ENCODE measurements at places on chromosomes 13 and 19. TPM values are rescaled to one million over a fixed set of nuclear protein-coding genes. Genes with fewer than 3 reads are reported as not detected.

Gene TMEM238
- 0.42 TPM for polyA plus RNA-seq

Gene DMKN
- polyA plus RNA-seq: 72.6 TPM

Gene ZFP28
- polyA plus RNA-seq: 12.8 TPM

Gene CPAMD8
- 34.2 TPM for polyA plus RNA-seq

Gene TMEM221
- 2.1 TPM for polyA plus RNA-seq

Gene SWSAP1
- 3.1 TPM for polyA plus RNA-seq

Gene SLAIN1
- polyA plus RNA-seq: 24.1 TPM

DNA sequence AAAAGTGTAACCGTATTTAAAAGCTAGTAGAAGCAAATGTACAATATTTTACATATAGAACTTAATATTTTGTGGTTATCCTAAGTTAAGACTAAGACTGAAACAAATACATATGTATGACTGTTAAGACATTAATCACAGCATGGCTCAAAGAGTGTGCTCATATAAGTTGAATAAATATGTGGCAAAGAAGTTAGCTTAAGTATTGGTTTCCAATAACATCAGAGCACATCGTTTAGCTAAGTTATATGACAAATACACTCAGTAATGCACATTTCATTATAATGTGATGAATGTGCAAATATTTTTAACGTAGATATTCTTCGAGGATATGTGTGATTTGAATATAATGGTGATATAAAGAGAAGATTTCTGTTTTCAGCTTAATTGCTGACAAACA, 253.8 kb downstream of the SLITRK5 start:
- DNase-seq: no peak

- DNase-seq: no peak
These were observed 32.7 kb downstream of the KDM4B start for GRCh38 chr19:5001615-5002014.

DNA sequence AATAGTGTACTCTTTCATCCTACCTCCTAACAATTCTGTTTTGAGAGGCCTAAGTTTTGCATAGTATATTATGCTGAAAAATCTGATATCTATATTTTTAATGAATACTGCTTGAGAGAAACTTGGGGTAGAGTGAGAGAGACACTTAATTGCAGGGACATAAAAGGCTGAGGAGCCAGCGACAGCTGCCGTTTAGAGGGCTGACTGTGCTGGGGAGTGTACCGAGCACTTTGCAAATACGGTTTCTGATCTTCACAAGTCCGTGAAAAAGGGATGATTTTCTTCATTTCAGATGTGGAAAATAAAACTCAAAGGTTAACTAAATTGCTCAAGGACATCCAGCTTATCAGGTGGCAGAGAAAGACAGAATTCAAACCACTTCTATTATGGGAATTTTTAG, 97.4 kb downstream of the CAB39L start:
- DNase-seq: no peak

GRCh38 chr19:24052811-24053210, 34.2 kb upstream of the ZNF254 start:
- no peak for DNase-seq

DNA sequence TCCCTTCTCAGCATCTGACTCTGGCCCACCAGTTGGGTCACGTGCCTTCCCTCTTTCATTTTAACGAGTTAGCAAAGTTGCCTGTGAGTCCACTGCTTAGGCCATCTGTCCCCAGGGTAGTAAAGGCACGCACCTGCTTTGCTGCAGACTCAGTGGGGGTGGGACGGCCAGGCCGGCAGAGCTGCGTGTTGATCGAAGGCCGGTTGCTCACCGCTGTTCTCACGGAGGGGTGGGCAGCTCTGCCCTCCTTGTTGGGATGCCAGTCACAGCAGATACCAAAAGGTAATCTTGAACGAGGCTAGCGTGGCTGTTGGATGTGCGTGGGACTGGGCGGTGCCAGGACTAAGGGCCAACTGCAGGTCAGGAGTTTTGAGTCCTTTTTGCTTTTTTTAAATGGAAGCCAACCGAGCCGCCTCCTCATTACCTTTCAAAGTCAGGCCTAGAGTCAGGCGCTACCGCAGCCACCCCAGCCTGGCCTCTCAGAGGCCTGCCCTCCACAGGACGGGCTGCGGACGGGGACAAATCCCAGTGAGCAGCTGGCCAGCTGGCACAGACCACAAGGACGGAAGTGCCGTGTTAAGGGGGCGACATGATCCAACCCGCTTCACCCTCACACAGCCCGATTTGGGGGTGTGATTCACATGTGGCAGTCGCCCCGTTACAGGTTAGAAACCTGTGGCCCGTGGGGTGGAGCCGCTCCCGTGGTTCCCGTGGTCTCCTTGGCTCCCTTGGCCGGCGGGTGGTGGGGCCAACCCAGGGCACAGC, 20.6 kb downstream of the ADPRHL1 start:
- no peak for DNase-seq

DNA sequence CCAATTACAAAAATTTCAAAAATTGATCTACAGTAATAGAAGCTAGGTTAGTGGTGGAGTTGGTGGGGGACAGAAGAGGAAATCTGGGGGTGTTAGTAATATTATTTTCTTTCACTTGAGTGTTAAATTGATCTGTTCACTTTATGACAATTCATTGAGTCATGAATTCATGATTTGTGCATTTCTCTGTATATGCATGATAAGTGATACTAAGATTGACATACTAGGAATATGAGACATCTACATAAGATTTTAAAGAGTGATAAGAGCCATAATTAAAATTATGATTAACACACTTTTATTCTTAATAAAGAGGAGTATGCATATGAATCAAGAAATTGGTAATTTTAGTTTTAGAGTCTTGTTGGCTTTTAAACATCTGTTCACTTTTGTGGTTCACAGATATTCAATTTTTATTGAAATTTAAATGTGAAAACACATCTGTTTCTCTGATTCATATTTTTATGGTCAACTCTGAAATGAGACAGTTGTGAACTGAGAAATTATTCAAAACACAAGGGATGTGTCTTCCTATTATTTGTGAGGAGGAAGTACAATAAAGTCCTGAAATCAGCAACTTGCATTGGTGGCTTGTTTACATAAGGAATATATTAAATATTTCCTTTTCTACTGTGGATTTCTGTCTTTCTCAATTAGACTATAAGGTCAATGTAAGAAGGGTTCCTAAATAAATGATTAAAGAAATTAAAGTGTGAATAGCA, 196.5 kb downstream of the ITGBL1 start:
- DNase-seq: no peak

- no peak for DNase-seq
These were observed 952.8 kb upstream of the SPRY2 start for GRCh38 chr13:81293594-81294164.

DNA sequence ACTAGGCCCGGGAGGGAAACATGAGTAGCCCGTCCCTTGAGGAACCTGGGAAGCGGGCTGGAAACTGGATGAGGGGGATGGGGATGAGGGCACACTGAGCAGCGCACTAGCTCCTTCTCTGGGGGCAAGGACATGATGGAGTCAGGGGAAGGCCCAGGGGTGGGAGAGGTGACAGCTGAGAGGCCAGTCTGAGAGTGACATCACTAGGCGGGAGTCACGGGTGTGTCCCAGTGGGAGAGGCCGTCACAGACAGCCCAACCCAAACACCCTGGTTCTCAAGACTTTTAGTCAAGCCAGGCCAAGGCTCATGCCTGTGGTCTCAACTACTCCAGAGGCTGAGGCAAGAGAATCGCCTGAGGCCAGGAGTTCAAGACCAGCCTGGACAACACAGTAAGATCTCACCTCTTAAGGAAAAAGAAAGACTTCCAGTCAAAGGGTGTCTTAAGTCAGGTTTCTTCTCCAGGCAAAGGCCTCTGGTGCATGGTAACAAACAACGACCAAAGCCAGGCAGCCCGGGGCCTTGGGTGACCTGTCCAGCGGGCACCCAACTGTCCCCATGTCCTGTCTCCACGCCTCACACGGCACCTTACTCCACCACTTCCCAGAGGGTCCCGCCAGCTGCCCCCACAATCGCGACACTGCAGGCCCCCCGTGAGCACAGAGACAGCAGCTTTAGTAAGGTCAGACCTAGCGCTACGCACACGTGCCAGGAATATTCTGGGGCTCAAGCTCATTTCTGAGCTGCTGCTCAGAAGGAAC, 25.5 kb upstream of the TIMM44 start:
- no peak for DNase-seq

GRCh38 chr19:19388568-19389555, 16.6 kb upstream of the GATAD2A start:
- no peak for DNase-seq

GRCh38 chr19:51784109-51784785, 10.7 kb upstream of the FPR3 start:
- no peak for DNase-seq

GRCh38 chr13:58187881-58188280, 556.3 kb downstream of the PCDH17 start:
- DNase-seq: no peak

- peak; percentile 49 for DNase-seq
These were observed 740 bp downstream of the WDFY2 start for GRCh38 chr13:51584731-51585672.

DNA sequence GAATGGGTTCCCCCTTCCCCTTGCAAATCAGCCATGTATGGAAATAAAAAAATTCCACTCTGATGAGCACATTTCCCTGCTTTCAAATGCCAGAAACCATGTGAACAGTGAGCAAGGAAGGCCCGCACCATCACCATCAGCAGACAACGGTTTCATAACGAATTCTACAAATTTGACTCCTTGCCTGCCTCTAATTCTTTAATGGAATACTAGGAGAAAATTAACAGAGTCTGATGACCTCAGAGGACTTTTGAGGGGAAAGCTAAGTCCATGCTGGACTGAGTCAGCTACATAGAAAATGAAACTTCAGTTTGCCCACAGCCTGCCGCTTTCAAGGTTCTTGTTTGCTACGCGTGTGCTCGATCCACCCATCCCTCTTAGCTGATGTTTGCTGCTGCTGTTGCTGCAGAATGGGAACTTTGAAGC, 46.7 kb upstream of the KL start:
- DNase-seq: no peak

DNA sequence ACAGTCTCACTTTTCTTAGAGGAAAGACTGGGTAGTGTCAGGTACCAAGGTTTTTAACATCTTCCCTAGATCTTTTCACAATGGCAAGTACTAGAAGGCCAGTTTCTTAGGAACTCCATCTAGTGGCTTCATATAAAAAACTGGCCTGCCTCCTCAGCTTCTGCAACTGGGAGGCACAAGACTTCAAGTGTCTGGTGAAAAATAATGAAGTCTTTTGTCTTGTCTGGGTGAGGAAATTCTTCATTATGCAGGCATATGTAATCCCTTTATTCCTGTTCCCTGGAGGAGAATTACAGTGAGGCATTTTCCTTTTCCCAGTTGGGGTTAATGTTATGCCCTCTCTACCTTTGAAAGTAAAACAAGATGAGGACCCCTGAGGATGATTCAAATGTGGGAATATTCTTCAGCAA, 300.5 kb downstream of the NALCN start:
- no peak for DNase-seq

DNA sequence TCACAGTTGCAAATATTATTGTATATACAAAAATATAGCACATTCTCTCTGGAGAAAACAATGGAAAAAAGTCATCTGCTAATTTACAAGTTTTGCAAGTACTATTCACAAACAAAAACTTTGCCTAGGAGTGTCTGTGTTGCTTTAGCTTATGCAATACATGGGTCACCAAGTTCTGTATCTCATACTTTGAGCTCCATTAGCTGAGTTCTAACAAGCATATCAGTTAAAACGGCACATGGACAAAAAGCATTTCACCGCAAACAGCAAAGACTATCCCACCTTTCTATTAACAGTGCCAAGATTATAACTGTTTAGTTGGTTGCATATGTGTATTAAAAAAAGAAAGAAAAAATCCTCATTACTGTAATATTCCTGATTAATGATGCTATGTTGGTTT, 4.6 kb downstream of the SPRY2 start:
- DNase-seq: no peak

DNA sequence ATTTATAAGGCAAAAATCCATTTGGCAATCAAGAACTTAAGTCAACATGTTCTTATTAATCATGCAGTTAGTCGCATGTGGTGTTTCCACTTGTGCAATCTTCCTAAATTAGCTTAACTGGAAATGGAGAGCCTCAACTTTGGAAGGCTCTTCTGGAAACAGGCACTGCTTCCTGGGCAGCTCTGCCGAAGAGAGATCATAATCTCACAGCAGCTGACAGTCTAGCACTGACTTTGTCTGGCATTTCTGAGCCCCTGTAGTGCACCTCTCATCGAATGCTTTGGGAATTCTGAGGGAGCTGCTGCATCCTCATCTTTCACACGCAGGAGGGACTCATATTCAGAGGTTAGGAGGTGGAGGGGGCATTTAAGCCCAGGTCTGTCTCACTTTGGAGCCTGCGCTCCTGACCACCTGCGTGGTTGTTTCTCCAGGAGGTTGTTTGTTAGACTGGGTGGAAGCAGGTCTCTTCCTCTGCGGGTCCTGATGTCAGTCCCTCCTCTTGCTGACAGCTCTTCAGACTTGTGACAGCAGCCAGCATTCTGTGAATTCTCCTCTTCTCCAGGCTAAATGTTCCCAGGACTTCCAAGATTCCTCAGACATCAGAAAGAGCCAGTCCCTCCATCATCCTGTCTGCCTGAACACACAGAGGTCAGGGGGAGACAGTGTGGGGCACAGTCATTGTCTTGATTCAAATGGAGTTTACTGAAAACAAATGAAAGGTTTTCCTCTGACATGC, 100.4 kb upstream of the GJB6 start:
- no peak for DNase-seq

DNA sequence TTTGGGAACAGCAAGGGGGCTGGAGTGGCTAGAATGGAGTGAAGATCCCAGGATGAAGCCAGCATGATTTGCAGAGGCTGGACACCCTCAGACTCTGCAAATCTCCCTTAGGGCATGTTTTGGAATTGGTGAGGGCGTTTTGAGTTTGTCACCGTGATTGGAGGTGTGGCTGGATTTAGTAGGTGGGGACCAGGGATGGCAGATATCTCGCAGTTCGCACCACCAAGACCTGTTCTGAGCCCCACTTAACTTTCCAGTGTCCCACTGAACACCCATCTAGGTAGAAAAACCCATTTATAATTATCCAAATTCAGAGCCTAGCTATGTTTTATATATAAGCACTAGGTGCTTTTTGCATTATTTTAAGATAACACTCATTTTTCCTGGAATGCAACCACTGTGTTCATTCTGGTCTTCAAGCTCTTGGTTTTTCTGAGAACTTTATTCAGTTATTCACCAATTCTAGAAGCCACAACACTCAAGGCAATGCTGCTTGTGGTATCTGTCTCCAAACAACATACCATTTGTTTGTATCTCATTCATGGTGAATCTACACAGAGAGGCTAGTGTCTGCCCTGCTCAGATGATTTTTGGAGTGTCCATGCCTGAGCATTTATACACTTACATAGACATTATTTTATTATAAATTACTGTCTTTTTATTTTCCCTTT, 3.0 kb upstream of the NANOS2 start:
- no peak for DNase-seq

- DNase-seq: no peak
These were observed 37.5 kb upstream of the CEACAM20 start for GRCh38 chr19:44566984-44567383.

Data from right renal cortex interstitium (tissue), 3 donors.